ENCODE measurements at places on chromosomes 5 and 9.

DNA sequence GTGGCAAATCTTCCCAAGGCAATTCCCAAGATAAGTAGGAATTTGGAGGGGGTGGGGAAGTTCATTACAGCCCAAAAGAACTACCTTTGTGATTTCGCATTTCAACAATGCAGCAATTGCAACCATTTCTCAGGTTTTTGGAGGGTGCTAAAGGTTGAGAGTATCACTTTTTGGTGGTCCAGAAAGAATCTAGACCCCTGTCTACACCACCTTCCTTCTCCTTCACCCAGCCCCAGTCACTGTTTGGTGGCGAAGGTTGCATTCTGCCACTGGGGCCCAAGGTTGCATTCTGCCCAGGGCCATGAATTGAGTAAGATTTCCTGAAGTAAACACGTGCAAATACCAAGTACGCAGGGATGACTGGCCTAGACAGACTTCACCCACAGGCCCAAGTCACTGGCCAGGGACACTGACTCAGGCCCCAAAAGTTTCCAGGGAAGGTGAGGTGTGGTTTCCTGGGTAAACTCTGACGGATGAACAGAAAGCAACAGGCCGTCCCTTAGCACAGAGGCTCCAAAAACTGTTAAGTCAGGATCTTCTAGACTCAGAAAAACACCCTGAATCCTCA, 5.7 kb downstream of the PDE6A start:
- DNase-seq: no peak

- DNase-seq: no peak
These were observed 1168.2 kb downstream of the CDH12 start for GRCh38 chr5:21684992-21685391.

- no peak for DNase-seq
These were observed 96.7 kb upstream of the RETREG1 start for GRCh38 chr5:16713386-16713928.

DNA sequence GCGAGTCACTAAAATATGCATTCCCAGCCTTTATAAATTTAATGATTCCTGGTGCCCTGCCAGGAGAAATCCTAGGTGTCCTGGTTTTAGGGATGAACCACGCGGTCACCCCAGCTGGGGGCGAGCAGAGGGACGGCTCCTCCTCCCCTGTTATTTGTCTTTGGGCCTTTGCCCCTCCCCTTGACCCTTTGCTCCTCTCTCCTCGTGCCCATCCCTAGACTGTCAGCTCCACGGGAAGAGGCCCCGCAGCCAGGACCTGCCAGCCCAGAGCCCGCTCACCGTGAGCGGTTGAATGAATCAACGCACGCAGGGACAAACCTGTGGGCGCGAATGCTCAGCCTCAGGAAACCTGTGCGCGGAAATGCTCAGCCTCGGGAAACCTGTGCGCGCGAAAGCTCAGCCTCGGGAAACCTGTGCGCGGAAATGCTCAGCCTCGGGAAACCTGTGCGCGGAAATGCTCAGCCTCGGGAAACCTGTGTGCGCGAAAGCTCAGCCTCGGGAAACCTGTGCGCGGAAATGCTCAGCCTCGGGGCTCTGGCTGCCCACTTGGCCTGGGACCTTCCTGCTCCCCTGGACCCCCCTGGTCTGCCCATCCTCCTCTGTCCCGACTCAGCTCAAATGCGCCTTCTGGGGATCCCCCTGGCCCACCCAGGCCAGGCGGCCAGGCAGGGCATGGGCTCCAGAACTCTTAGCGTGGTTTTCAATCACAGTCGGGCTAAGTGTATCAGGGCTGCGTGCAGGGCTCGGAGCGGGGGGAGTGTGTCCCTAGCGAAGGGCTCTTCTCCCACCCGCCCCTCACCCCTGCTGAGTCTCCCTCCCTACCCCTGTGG, 140.5 kb upstream of the COL5A1 start:
- no peak for DNase-seq

- no peak for DNase-seq
These were observed 21.0 kb upstream of the RALGDS start for GRCh38 chr9:133141833-133142595.

- DNase-seq: no peak
These were observed 3.3 kb upstream of the FBXW11 start for GRCh38 chr5:172009536-172010270.

- no peak for DNase-seq
These were observed 87.3 kb downstream of the PRDM6 start for GRCh38 chr5:123176224-123176937.

GRCh38 chr5:151570058-151570457, 21.1 kb downstream of the FAT2 start:
- DNase-seq: no peak

GRCh38 chr9:121557581-121558447, 58.2 kb upstream of the GGTA1 start:
- no peak for DNase-seq

- DNase-seq: no peak
These were observed 44.8 kb downstream of the ANXA2R start for GRCh38 chr5:42995360-42995751.

DNA sequence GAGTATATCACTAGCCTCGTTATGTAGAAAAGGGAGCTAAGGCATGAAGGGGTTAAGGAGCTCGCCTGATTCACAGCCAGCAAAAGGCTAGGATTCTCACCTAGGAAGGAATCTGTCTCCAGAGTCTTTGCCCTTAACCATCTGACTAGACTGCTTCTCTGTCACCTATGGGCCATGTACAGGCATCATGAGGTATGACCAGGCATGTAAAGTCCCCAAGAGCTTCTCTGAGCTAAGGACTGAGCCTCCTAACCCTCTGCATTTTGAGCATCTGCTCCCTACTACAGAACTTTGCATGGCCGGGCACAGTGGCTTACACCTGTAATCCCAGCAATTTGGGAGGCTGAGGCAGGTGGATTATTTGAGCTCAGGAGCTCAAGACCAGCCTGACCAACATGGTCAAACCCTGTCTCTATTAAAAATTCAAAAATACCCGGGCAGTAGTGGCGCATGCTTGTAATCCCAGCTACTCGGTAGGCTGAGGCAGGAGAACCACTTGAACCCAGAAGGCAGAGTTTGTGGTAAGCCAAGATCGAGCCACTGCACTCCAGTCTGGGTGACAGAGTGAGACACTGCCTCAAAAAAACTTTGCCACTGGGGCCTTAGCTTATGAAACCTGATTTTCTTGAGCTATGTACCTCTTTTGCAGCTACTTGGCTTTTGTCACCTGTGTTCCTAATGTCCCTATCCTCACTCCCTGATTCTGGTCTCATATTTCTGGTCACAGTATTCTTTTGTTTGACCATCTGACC, 33.2 kb upstream of the IL7R start:
- no peak for DNase-seq

- no peak for DNase-seq
These were observed 4.7 kb upstream of the FOXB2 start for GRCh38 chr9:77014597-77015263.

DNA sequence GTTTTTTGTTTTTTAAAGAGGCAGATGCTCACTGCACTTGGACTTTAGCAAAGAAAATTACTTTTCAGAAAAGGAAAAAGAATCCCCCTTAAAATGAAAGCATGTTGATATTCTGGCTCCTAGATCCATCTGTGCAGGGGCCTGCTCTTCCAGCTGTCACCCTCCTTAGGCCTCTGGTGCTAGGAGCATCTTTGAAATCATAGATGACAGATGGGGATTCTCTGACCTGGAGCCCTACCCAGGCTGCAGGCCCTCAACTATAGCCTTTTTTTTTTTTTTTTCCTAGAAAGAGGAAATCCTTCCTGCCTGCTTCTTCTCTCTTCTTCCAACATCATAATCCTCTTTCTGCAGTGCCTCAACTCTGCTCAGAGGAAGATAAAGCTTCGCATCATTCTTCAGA, 16.3 kb upstream of the DCP2 start:
- peak; percentile 90 for DNase-seq

- no peak for DNase-seq
These were observed 29.5 kb upstream of the SMU1 start for GRCh38 chr9:33105959-33106358.

DNA sequence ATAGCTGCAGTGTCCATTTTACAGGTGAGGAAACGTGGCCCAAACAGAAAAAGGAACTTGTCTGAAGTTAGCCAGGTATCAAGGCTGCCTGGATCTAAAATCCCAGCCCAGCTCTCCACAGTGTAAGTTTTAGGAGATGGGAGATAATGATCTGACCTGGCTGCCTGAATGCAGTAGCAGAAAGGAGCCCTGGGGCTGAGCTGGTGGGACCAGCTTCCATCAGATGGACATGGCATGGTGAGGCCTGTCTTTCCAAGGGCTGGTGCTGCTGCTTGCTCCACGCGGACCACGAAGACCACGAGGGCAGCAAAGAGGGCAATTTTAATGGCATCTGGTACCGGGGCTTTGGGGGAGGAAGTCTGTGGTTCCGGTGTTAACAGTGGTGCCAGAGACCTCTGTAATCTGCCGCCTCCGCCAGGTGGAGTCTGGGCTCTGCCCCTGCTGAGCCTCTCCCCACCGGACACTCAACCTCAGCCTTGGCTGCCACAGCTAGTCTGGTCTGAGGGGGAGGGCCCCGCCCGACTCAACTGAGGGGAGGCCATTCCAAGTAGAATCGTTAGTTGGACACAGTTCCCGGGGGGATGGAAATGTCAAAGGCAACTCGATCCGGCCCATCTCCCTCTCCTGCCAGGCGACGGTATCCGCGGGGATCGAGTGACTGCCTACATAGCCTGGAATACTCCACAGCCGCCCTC, 650 bp downstream of the MYORG start:
- DNase-seq: no peak

DNA sequence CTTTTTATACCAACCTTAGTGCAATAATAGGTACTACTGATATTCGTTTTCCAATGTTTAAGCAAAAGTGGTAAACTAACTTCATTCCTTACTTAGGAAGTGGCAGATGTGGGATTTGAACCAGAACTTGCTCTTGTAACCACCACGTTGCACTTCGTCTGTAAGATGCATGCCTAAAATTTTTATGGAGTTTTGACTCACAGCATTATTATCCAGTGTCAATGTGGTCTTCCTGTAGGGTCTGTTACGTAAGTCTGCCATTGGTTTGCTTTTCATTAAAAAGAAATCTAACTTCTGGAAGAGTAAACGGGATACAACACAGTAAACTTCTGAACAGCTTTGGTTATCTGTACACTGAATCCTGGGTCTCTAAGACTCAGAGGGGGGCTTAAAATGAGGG, 521.0 kb upstream of the WWC1 start:
- no peak for DNase-seq

GRCh38 chr9:89902450-89903140, 297.8 kb downstream of the GADD45G start:
- DNase-seq: no peak

GRCh38 chr9:13264788-13265187, 14.7 kb downstream of the MPDZ start:
- no peak for DNase-seq

DNA sequence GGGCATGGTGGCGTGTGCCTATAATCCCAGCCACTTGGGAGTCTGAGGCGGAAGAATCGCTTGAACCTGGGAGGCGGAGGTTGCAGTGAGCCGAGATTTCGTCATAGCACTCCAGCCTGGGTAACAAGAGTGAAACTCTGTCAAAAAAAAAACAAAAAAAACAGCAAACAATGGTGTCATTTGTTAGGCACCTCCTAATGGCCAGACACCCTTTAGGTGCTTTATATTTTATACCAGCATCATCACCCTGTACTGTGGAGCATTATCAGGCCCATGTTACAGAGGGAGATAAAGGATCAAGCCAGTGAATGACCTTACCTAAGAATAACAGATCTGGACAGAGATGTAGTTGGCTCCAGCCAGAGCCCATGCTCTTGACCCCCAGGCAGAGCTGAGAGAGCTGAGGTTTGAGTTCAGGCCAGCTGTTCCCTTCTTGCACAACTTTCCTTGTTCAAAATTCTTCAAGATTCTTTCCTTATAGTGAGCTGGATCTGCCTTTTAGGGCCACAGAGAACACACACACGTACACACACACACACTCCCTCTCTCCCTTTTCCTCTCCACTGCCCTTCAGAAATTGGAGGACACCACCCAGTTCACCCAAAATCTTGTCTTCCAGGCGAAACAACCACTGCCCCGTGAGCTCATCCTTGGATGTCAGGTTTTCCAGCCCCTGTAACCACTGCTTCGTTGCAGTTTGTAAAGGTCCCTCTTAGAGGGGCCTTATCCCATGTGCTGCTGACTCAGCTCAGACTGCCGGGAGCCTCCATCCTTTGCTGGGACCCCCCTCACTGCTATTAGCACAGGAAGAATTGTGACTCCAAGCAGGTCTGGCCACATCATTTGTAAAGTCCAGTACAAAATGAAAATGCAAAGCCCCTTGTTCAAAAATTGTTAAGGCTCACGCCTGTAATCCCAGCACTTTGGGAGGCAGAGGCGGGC, 10.4 kb upstream of the PTGES start:
- no peak for DNase-seq

GRCh38 chr9:107683566-107683965, 194.0 kb upstream of the KLF4 start:
- no peak for DNase-seq

DNA sequence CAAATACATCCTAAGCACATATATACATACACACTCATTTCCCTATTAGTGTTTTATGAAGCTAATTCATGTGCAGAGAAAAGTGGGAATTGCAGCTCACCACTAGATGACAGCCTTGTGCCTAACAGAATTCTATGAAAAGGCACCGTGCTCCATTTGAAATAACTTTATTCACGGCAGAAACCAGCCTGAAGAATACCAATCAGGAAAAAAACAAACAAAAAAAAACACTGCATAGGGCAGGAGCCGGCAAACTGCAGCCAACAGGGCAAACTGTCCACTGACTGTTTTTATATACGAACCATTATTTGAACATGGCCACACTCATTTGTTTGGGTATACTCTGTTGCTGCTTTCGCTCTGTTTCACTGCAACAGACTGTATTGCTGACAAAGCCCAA, 33.6 kb downstream of the ERMP1 start:
- DNase-seq: peak; percentile 66

DNA sequence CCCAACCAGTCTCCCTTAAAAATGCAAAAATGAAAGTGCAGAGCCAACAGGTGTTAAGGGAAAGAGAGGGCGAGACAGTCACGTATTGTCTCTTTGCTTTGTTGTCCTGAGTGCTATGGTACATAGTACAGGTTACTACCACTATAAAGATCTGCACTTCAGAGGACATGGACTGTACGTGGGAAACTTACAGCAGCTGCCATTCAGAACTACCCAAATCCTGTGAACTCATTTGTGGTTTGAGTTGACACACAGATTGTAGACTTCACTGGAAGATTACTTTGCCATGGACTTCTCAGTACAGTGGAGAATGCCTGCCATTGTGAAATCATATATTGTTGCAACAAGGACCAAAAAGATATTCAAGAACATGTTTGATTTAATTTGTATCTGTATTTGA, 34.8 kb downstream of the FBXO38 start:
- DNase-seq: no peak

GRCh38 chr5:124651663-124652513, 94.6 kb downstream of the ZNF608 start:
- DNase-seq: peak; percentile 57
